ENCODE measurements at places on chromosomes 13 and 19.
A peak's percentile ranks its signal among the peaks of the same experiment; 100 is the strongest.

GRCh38 chr13:42899266-42899665 lies 92.8 kb downstream of the EPSTI1 start:
- no peak for DNase-seq

GRCh38 chr13:22077205-22077683 lies 406.4 kb downstream of the FGF9 start:
- DNase-seq = no peak

GRCh38 chr19:8306235-8307054 lies 1.7 kb downstream of the CD320 start:
- no peak for DNase-seq

- DNase-seq = no peak
Measured at GRCh38 chr19:47002106-47002766, 17.4 kb upstream of the NPAS1 start.

DNA sequence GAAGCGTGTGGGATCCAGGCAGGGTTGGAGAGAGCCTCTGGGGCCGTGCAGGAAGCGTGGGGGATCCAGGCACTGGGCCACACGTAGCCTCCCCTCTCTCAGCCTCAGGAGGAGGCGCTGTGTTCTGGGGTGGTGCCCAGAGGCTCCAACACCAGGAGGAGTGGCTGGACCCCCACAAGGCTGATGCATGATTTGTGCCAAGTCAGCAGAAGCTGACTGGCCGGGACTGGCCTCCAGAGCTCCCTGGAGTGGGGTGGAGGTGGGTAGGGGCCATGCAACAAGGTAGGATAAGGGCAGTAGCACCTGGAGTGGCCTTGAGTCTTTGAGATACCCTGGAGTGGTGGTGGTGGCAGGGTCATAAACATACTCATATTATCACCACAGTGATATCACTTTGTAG lies 75.3 kb downstream of the ERICH6B start:
- DNase-seq = no peak

- no peak for DNase-seq
Measured at GRCh38 chr19:46812977-46813838, 24.8 kb upstream of the SLC1A5 start.

GRCh38 chr13:90868321-90868920 lies 479.1 kb upstream of the MIR17HG start:
- DNase-seq = peak; percentile 3

DNA sequence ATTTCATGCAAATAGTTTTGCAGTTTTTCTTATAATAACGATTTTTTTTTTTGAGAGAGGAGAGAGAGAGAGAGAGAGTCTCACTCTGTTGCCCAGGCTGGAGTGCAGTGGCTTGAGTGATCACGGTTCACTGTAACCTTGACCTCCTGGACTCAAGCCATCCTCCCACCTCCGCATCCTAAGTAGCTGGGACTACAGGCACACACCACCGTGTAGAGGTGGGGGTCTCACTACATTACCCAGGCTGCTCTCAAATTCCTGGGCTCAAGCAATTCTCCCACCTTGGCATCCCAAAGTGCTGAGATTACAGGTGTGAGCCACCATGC lies 26.8 kb upstream of the GJB6 start:
- no peak for DNase-seq

DNA sequence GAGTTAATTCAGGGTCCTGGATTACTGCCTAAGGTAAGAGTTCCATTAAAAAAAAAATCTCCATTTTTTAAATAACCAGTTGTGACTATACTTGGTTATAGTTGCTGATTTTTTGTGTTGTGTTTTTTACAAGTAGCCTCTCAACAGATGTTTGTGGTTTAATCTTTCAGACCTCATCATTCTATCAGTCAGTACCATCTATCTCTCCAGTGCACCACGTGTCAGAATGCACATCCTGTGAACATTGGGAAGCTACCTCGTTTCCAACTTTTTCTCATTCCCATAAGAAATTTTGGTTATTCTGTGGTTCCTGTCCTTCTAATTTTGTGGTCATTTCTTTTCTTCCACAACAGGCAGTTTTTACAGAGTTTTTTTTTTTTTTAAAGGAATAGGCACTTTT lies 39.2 kb downstream of the WDFY2 start:
- no peak for DNase-seq

- DNase-seq = no peak
Measured at GRCh38 chr19:28602675-28603298, 610.2 kb downstream of the UQCRFS1 start.

GRCh38 chr19:49676136-49676783 lies 811 bp upstream of the PRMT1 start:
- peak; percentile 85 for DNase-seq

DNA sequence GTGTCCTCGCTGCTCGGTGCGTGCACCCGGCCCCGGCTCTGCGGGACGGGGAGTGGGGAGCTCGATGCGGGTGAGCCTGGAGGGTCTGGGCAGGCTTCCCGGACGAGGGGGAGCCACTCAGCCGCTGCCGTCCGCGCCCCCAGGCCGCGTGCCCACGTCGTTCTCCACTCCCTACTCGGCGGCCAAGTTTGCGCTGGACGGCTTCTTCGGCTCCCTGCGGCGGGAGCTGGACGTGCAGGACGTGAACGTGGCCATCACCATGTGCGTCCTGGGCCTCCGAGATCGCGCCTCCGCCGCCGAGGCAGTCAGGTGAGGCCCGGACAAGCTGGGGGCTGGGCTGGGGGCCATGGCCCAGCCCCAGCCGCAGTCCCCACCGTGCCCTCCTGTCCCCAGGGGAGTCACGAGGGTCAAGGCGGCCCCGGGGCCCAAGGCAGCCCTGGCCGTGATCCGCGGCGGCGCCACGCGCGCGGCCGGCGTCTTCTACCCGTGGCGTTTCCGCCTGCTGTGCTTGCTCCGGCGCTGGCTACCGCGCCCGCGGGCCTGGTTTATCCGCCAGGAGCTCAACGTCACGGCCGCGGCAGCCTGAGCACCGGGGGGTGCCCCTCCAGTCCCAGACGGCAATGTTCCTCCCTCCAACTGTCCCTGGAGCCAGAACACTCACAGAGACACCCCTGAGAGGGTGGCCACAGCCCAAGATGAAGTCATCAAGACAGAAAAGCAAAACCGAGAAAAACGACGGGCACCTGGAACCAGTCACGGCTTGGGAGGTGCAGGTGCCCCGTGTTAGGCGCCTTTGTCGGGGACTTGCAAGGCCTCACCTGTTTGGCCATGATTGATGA lies 2.5 kb upstream of the RPL36 start:
- no peak for DNase-seq

GRCh38 chr19:29482855-29483640 lies 42.7 kb upstream of the VSTM2B start:
- no peak for DNase-seq

DNA sequence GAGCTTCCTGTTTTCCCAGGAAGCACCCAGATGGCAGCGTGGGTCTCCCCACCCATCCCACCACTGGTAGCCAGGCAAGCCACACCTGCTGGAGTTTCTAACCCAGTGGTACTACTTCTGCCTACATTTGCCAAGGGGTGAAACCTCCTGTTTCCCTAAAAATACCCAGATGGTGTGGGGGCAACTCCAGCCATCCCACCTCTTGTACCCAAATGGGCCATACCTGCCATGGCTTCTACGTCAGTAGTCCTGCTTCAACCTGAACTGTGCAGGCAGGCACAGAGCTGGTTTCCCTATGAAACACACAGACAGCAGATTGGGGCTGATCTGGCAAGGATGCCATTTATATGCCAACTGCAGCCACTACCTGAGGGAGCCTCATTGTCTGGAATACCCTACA lies 809.4 kb upstream of the MIR17HG start:
- DNase-seq = no peak

- DNase-seq = no peak
Measured at GRCh38 chr19:10968527-10969135, 7.8 kb downstream of the SMARCA4 start.

GRCh38 chr13:98827449-98827848 lies 75.0 kb upstream of the SLC15A1 start:
- no peak for DNase-seq

- no peak for DNase-seq
Measured at GRCh38 chr13:113117911-113118260, 4.7 kb upstream of the F10 start.

GRCh38 chr13:34738254-34738992 lies 203.6 kb upstream of the NBEA start:
- no peak for DNase-seq

GRCh38 chr19:33395561-33396550 lies 22.3 kb downstream of the CEBPG start:
- no peak for DNase-seq

DNA sequence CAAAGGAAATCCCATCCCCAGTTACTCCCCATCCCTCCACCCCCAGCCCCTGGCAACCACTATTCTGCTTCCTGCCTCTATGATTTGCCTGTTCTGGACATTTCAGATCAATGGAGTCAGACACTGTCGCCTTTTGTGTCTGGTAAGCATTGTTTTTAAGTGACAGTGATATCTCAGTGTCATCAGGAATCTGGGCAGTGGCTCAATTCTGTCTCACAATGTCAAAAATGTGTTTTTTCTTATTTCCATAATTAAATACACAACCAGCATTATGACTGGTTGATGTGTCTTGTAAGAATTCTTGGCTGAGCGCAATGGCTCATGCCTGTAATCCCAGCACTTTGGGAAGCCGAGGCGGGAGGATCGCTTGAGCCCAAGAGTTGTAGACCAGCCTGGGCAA lies 20.2 kb upstream of the PGLS start:
- DNase-seq = no peak

DNA sequence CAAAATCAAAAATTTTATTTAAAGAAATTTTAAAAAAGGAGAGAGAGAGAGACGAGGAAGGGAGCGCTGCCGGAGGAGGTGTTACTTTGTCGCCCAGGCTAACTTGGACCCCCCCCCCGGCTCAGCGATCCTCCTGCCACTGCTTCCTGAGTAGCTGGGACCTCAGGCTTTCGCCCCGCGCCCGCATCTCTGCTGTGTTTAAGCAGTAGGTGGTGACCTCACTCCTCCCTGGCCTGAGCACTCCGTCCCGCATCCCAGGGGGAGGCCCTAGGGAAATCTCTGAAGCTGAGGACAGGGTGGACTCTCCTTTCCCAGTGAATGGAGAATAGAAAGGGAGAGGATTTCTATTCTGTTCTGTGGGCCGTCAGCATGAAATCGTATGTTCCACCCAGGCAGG lies 485 bp upstream of the ZNF845 start:
- no peak for DNase-seq

- no peak for DNase-seq
Measured at GRCh38 chr13:102935896-102936321, 90.1 kb downstream of the ERCC5 start.
